ENCODE measurements at places on chromosomes 6 and 20.

DNA sequence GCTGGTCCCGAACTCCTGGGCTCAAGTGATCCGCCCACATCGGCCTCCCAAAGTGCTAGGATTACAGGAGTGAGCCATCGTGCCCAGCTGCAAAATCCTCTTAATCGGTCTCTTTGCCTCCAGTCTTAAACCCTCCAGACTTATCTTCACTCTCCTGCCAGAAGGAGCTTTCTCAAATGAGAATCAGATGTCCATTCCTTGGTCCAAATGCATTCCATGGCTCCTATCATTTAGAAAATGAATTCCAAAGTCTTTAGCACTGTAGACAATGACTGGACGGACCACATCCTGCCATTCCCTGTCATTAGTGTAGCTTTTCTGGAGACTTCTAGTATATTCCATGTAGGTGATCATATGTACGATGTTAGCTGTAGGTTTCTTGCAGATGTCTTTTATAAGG is 141.9 kb downstream of the ID4 start:
- no peak for DNase-seq

GRCh38 chr6:105786449-105786848 is 299.7 kb upstream of the PRDM1 start:
- DNase-seq = no peak

- DNase-seq = no peak
Measured at GRCh38 chr6:403659-404655, 12.4 kb downstream of the IRF4 start.

- DNase-seq = no peak
Measured at GRCh38 chr6:137923866-137924653, 57.0 kb downstream of the TNFAIP3 start.

- no peak for DNase-seq
Measured at GRCh38 chr20:34637245-34638038, 39.5 kb downstream of the PIGU start.

DNA sequence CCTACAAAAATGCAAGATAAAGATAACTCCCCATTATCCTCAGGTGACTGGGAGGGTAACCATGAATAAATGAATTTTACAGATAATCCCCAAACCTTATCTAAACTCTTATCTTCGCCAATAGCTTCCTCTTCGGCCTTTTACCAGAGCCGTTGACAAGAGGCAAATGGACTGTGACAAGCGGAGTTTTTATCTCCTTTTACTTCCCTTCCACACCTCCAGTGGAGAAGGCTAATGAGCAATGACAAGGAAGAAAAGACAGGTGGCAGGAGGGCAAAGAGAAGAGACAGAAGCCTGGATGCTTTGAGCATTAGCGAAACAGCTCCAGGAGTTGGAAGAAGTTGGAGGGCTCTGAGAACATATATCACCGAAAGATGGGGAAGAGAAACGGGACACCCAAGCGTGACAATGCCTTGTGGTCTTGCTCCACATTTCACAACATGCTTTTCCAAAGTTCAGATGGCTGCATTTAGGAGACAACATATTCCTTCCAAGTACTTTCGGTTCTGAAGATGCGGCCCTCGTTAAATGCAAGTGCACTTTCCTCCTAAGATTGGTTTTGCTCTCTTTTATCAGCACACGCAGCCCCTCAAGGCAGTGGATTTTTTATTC is 69.2 kb downstream of the PRDM1 start:
- no peak for DNase-seq

GRCh38 chr20:49636447-49636846 is 68.5 kb upstream of the PTGIS start:
- no peak for DNase-seq

DNA sequence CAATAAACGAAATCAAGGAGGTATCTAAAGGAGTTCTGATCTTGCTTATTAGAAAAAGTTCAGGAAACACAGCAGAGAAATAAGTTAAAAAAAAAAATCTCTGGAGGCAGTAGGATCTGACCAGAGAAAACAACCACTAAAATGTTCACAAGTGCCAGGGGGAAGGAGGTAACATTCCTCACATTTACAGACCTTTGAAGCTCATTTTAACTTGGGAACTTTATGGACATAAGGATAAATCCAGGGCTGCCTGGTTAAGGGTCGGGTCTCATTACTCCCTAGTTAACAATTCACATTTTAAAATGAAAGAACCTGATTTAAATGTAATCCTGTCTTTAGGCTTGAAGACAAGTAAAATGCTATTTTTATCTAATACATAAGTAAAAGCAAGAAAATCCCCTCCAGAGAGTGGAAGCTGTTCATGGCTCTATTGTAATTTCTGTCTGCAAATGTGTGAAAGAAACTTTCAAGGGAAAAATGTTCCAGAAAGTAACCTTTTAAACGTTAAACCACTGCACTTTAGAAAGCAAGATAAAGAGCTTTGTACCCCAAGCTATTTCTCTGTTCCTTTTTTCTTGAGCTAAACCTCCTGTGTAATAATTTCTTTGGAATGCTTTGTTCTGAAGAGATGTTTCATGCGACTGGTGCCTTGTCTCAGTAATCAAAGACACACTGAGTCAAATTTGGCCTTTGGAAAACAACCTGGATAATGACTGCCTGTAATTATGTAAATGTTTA is 38.2 kb downstream of the MYLIP start:
- DNase-seq = no peak

DNA sequence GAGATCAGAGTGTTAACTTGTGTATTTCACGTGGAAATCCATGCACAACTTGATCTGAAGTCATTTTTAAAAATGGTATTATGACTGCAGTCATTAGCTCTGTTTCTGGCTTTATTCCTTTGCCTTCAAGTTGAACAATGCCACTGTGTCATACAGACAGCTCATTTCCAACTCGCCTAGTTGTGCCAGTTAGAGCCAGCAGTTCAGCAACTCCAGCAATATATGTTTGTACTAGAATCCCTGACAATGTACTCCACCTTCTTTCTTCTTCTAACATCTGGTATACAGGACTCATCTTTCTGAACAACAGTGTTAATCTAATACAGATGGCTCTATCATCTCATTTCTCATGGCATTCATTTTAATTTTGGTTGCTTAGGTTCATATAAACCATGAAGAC is 418.3 kb upstream of the POU3F2 start:
- no peak for DNase-seq

- DNase-seq = no peak
Measured at GRCh38 chr6:136647363-136647852, 97.2 kb upstream of the MAP7 start.

GRCh38 chr20:44345147-44345546 is 8.3 kb downstream of the R3HDML start:
- no peak for DNase-seq
